ENCODE measurements at places on chromosomes 2 and 18.

- H3K4me1 ChIP-seq = peaks cover 23% of the 10 kb centered on the region
- H3K4me3 ChIP-seq = no peak overlapping the region
- no peaks in the 10 kb centered on the region for H3K36me3 ChIP-seq
- H3K27ac ChIP-seq = peak overlapping the region; percentile 67
Observed at GRCh38 chr2:108935271-108935741, 53.7 kb downstream of the EDAR start.

DNA sequence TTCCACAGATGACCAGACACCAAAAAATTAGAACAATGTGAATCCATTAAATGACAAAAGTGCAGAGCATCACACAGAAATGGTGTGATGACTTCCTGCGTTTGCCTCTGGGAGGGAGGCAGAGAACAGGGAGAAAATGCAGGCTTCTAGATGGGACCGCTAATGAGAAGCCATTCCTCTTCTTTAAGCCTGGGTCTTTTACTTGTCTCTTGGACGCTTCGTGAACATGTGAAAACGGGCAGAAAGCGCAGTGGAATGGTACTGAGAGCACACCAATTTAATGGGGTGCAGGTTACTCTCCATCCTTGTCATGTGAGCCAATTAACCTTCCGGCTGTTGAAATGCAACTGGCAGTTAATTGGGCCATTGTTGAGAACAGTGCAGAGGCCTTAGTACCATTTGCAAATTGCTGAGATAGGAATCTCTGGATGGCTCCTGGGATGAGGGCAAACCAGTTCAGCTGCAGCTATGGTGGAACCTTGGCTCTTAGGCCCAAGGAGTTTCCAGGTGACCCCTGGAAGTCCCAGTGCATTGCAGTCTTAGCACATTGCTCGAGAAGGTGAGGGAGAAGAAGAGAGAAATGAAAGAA, 210.4 kb upstream of the CXCR4 start:
- peak overlapping the region; percentile 91 for H3K27ac ChIP-seq
- peaks cover 58% of the 10 kb centered on the region for H3K4me1 ChIP-seq
- H3K27me3 ChIP-seq = peaks cover 7% of the 10 kb centered on the region
- no peak for DNase-seq
- peaks cover 5% of the 10 kb centered on the region for H3K36me3 ChIP-seq

GRCh38 chr2:112342067-112342550, 66.7 kb downstream of the ZC3H6 start:
- no peak for DNase-seq
- H3K4me1 ChIP-seq = peaks cover 14% of the 10 kb centered on the region
- H3K27me3 ChIP-seq = no peaks in the 10 kb centered on the region
- no peak overlapping the region for H3K4me3 ChIP-seq

DNA sequence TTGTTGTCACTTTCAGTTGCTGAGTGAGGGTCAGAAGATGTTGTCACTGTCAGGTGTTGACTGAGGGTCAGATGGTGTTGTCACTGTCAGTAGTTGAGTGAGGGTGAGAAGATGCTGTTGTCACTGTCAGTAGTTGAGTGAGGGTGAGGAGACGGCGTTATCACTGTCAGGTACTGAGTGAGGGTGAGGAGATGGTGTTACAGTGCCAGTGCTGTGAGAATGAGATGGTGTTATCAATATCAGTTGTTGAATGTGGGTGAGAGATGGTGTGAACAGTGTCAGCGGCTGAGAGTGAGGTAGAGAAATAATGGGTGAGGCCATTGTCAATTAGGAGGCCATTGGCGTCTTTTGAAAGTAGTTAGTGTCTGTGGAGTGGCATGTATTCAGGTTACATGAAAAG, 1.6 kb upstream of the ATP9B start:
- H3K36me3 ChIP-seq = peaks cover 25% of the 10 kb centered on the region
- H3K27ac ChIP-seq = peak overlapping the region; percentile 98
- DNase-seq = no peak
- H3K27me3 ChIP-seq = peaks cover 10% of the 10 kb centered on the region
- H3K4me1 ChIP-seq = peaks cover 34% of the 10 kb centered on the region
- peak overlapping the region; percentile 89 for H3K4me3 ChIP-seq

DNA sequence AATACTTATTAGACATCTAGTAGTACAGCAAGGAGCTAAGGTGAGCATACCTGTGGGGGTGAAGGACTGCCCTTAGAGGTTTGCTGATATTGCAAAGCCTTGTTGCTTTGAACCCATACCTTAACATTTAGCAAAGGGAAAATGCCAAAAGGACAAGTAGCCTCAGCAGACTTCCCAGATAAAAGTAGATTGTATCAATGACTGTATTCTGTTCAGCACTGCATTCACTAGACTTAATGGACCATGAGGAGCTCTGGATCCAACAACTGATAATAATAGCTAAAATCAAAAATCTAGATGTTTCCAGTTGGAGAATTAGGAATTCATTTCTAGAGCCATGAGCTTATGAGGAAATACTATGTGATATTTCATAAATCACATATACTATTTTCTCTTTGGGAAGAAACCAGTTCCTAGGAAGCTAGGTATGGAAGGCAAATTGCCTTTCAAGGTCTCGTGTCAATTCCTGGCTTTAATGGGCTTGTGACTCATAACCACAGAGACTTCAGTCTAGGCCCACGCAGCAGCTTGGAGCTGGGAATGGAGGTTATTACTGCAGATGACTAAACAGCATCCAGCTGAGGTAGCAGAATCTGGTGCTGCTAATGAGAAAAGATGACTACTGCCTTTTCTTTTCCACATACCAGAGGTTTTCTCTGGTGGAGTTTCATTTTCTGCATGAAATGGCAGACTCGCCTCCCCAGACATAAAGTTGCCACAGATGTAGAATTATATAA, 191.2 kb upstream of the NABP1 start:
- no peak overlapping the region for H3K27ac ChIP-seq
- H3K4me3 ChIP-seq = no peak overlapping the region
- H3K27me3 ChIP-seq = peaks cover 4% of the 10 kb centered on the region
- no peaks in the 10 kb centered on the region for H3K4me1 ChIP-seq
- H3K36me3 ChIP-seq = no peaks in the 10 kb centered on the region
- DNase-seq = no peak

- no peaks in the 10 kb centered on the region for H3K27me3 ChIP-seq
- H3K4me3 ChIP-seq = no peak overlapping the region
- no peak for DNase-seq
- H3K4me1 ChIP-seq = no peaks in the 10 kb centered on the region
Observed at GRCh38 chr2:118936306-118936705, 5.7 kb upstream of the MARCO start.

GRCh38 chr2:180980943-180981911, 822 bp downstream of the UBE2E3 start:
- peaks cover 53% of the 10 kb centered on the region for H3K4me1 ChIP-seq
- DNase-seq = no peak
- peak overlapping the region; percentile 95 for H3K27ac ChIP-seq
- peaks cover 33% of the 10 kb centered on the region for H3K36me3 ChIP-seq
- peaks cover 26% of the 10 kb centered on the region for H3K27me3 ChIP-seq

DNA sequence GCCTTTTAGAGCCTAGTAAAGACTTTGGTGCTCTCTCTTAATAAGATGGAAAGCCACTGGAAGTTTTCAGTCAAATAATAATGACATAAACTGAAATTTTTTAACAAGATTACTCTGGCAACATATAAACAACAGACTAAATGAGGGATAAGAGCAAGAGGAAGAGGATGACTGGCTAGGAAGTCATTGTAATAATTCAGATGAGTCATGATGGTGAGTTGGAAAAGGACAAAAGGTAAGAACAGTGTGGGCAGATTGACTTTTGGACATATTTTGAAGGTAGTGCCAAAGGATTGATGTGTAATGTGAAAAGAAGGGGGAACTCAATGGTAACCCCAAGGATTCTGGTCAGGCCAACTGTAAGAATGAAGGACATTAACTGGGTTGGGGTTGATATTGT, 310.3 kb downstream of the NOL4 start:
- no peaks in the 10 kb centered on the region for H3K36me3 ChIP-seq
- no peaks in the 10 kb centered on the region for H3K27me3 ChIP-seq
- no peak overlapping the region for H3K27ac ChIP-seq
- no peak for DNase-seq
- H3K4me3 ChIP-seq = no peak overlapping the region

- no peak overlapping the region for H3K4me3 ChIP-seq
- H3K36me3 ChIP-seq = no peaks in the 10 kb centered on the region
- H3K27ac ChIP-seq = peak overlapping the region; percentile 45
Observed at GRCh38 chr18:48791636-48792105, 159.1 kb downstream of the SMAD7 start.

GRCh38 chr2:3628241-3628679, 29.7 kb upstream of the ALLC start:
- no peak overlapping the region for H3K27ac ChIP-seq
- no peak for DNase-seq
- peaks cover 4% of the 10 kb centered on the region for H3K27me3 ChIP-seq
- no peaks in the 10 kb centered on the region for H3K36me3 ChIP-seq
- H3K4me3 ChIP-seq = no peak overlapping the region

DNA sequence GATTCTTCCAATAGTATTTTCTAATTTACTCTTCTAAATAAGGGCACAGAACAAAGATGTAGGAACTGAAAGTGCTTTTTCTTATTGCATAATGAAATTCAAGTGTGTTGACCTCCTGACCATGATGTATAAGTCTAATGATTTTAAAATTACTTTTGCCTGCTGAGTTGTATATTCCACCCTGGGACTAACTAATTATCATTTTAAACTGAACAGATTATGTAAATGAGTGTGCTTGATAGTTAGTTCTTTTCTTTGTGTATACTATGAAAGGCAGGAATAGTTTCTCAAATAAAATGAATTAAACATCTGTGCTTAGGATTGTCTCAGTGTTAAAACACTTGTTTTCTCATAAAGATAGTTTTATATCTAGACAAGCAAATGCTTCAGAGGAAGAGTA, 284.5 kb downstream of the RIT2 start:
- no peak for DNase-seq
- H3K27me3 ChIP-seq = no peaks in the 10 kb centered on the region
- H3K4me1 ChIP-seq = no peaks in the 10 kb centered on the region
- H3K4me3 ChIP-seq = no peak overlapping the region

GRCh38 chr2:45851576-45852304, 200.3 kb downstream of the PRKCE start:
- DNase-seq = no peak
- H3K27me3 ChIP-seq = peaks cover 1% of the 10 kb centered on the region
- peaks cover 20% of the 10 kb centered on the region for H3K36me3 ChIP-seq
- peaks cover 33% of the 10 kb centered on the region for H3K4me1 ChIP-seq
- H3K27ac ChIP-seq = no peak overlapping the region

GRCh38 chr2:8216397-8216796, 465.5 kb upstream of the ID2 start:
- H3K27ac ChIP-seq = no peak overlapping the region
- peaks cover 10% of the 10 kb centered on the region for H3K27me3 ChIP-seq
- DNase-seq = no peak
- H3K36me3 ChIP-seq = peaks cover 5% of the 10 kb centered on the region
- H3K4me1 ChIP-seq = no peaks in the 10 kb centered on the region

GRCh38 chr2:205617905-205618304, 64.4 kb upstream of the NRP2 start:
- no peaks in the 10 kb centered on the region for H3K36me3 ChIP-seq
- peaks cover 20% of the 10 kb centered on the region for H3K4me1 ChIP-seq
- DNase-seq = no peak
- H3K27me3 ChIP-seq = no peaks in the 10 kb centered on the region
- no peak overlapping the region for H3K27ac ChIP-seq
- H3K4me3 ChIP-seq = no peak overlapping the region

GRCh38 chr2:144512470-144512869, 7.4 kb downstream of the ZEB2 start:
- H3K27me3 ChIP-seq = peaks cover 40% of the 10 kb centered on the region
- peaks cover 47% of the 10 kb centered on the region for H3K4me1 ChIP-seq
- no peak overlapping the region for H3K27ac ChIP-seq
- H3K4me3 ChIP-seq = no peak overlapping the region
- peaks cover 2% of the 10 kb centered on the region for H3K36me3 ChIP-seq
- no peak for DNase-seq

- no peaks in the 10 kb centered on the region for H3K36me3 ChIP-seq
- H3K27me3 ChIP-seq = peaks cover 2% of the 10 kb centered on the region
- no peak overlapping the region for H3K27ac ChIP-seq
- H3K4me3 ChIP-seq = no peak overlapping the region
- DNase-seq = no peak
Observed at GRCh38 chr2:182558564-182558963, 131.7 kb upstream of the PDE1A start.

GRCh38 chr2:12538138-12538694, 178.5 kb upstream of the TRIB2 start:
- H3K4me1 ChIP-seq = peaks cover 23% of the 10 kb centered on the region
- H3K27ac ChIP-seq = no peak overlapping the region
- no peak overlapping the region for H3K4me3 ChIP-seq
- H3K27me3 ChIP-seq = peaks cover 1% of the 10 kb centered on the region
- no peaks in the 10 kb centered on the region for H3K36me3 ChIP-seq
- no peak for DNase-seq

DNA sequence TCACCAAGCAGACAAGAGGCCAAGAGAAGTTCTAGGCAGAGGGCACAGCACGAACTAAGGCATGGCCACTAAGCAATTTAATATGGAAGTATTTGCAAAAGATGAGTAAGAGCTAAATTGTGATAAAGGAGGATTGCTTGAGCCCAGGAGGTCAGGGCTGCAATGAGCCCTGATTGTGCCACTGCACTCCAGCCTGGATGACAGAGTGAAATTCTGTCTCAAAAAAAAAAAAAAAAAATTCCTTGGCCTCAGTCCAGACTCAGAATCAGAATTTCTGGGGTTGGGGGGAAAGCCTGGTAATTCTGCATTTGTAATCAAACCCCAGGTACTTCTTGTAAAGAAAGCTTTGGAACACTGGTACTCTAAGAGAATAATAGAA, 46.8 kb upstream of the RTN4 start:
- no peak overlapping the region for H3K27ac ChIP-seq
- no peak overlapping the region for H3K4me3 ChIP-seq
- peaks cover 33% of the 10 kb centered on the region for H3K4me1 ChIP-seq
- H3K36me3 ChIP-seq = no peaks in the 10 kb centered on the region
- H3K27me3 ChIP-seq = no peaks in the 10 kb centered on the region

GRCh38 chr2:108927936-108928659, 60.9 kb downstream of the EDAR start:
- H3K27me3 ChIP-seq = no peaks in the 10 kb centered on the region
- no peak for DNase-seq
- no peak overlapping the region for H3K27ac ChIP-seq
- H3K4me3 ChIP-seq = no peak overlapping the region
- H3K4me1 ChIP-seq = no peaks in the 10 kb centered on the region

DNA sequence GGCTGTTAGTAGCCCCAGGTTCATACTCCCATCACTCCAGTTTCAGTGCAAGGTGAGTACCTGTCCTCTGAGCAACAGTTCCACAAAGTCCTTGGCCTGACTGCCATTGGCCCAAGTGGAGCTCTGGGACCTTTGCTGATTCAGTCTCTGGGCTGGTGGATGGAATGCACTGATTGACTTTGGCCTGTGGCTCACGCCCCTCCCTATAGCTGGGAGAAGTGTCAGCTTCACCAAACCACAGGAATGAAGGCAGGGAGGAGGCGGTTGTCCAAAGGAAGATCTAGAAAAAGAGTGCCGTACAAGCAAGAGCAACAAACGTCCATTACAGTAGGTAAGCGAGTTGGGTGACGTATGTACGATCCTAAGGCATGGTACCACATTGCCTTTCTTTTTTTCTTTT, 34.0 kb downstream of the QPCT start:
- H3K27ac ChIP-seq = no peak overlapping the region
- H3K4me1 ChIP-seq = peaks cover 42% of the 10 kb centered on the region
- DNase-seq = no peak
- no peak overlapping the region for H3K4me3 ChIP-seq

Data from activated T-helper 1 cell treated with anti-CD3 and anti-CD28 coated beads, Interleukin-12 subunit alpha, Interleukin-12 subunit beta, Interleukin-2, Interleukin-4 antibody, amounts not matched to agents 30 ng/mL and 10 ng/mL and 1 ng/mL, durations not matched to agents 14 hours and 24 hours and 36 hours (primary cell).